Activated T-helper 1 cell treated with Interleukin-2 at 50 U/mL for 16 hours (primary cell): ENCODE measurements at places on chromosomes 6 and 20.

DNA sequence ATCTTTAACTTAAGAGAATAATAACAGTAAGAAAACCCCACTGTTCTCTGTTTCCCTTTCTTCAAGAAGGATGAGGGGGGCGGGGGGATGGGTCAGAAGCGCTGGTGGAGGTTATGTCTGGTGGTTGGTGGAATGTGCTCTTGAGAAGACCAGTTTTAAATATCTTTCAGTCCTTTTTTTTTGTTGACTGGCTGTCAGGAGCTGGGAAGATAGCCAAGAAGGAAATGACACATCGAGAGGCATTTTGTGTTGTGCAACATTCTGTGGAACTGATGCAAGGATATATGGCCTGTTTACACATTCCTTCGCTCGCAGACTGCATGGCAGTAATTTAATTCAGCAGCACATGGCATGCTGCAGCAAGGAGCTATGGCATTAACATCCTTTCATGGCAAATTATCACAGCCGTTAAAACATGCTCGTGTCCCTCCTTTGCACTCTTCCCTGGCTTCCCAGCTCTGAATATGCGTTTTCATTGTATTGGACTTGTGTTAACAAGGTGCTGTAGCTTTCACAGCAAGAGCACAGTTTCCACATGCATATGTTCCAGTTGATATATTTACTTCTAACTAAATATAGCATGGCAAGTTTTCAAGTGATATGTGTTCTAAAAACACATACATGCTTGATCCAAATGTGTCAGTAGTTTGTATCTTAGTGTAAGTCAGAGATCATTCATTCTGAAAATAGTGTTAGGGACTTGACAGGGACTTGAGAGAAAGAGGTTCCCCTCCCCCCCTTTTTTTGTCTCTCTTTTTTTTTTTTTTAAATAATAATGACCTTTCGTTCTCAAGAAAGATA, 68.2 kb upstream of the SUPT3H start:
- DNase-seq: no peak

DNA sequence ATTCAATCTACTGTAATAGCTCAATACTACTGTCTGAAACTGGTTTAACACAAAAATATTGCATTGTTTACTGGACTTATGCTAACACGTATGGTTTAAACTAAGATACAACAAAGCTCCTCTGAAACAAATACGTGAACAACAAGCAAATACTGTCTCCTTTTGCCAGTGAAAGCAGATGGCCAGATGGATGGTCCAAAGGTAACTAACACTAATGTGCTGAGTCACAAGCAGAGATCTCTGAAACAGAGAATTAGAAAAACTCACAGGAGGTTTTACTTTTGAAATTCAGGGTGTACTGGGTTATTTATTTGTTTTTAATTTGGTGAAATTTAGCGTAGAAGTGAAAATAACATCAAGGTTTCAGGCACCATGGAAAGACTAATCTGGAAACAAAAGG, 124.3 kb upstream of the SOX4 start:
- no peak for DNase-seq

DNA sequence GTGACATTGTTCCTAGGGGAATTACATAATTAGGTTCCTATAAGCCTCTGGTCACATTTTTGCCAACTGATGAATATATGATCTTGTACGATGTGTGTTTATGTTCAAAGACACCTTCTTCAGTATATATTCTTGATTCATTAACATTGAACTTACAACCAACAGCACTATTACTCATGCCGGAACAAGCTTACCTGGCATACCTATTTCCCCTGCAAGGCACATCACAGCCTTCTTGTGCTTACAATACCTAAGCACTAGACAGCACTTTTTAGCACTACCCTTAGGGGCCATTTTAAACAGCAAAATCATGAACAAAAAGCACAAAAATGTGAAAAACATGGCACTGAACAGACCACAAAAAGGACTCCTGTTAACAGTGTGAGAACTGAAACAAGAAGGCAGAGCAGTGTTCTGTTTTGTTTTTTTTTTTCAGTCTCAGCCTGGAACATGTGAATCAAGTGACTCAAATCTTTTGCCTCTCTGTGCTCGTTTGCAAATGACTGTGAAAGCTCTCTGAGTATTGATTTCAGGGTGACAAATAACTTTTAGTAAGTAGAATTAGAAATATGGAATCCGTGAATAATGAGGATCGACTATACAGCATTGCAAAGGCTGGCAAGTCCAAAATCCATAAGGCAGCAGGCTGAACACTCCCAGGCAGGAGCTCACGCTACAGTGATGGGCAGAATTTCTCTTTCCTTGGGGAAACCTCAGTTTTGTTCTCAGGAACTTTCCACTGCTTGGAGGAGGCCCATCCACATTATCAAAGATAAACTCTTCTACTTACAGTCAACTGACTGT, 102.3 kb upstream of the TSHZ2 start:
- DNase-seq: no peak

DNA sequence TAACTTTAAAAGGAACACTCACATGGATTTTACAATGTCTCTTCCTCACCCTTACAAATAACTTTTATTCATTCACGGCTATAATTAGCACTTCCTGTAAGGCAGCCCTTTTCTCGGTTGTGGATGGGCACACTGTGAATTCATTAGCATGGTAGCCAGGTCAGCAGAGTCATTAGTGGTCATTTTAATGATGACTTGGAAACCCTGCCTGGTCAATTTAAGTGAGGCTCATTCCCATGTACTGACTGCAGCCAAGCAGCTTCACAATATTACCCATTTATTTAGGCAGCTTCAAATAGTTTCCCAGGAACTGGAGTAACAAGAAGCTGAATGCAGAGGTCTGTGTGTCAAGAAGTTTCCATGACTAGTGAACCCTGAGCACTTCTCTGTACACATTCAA, 248.8 kb downstream of the KHDC1L start:
- DNase-seq: no peak

DNA sequence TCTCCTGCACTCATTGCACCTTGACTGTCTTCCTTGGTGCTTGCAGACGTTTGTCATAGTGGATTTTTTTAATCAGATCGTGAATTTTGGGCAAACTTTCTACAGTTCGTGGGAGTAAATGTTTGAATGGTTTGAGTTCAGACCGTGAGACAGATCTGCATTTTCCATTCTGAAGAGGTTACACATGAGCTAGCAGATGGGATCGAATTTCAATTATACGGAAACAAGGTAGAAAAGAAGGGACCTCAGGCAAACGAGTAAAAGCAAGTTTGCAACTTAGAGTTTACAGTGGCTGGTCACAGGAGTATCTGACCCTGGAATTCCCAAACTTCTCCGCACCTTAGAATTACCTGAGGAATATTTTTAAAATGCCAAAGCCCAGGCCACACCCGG, 17.2 kb upstream of the NCR2 start:
- no peak for DNase-seq

- DNase-seq: no peak
Measured at GRCh38 chr6:116396441-116396840, 25.7 kb downstream of the DSE start.

GRCh38 chr6:159045801-159046200, 1.0 kb upstream of the TAGAP start:
- DNase-seq: no peak

- DNase-seq: peak; percentile 44
Measured at GRCh38 chr6:32154514-32155161, 697 bp downstream of the PPT2 start.

DNA sequence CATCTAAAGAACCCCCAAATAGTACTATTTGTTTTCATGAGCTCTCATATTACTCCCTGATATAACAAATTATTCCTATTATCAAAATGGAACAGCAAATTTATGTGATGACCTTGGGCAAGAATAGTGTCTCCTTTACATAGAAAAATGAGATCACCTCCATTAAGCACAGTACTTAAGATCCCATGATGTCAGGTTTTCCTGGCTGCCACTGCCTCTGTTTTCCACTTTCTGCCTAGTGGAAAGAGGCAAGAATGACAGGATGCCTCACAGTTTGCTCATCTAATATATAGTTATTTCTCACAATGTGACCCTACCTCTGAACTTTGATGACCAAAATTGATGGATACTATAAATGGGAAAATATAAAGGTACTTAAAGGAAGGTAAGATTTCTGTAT, 260.1 kb upstream of the SGK1 start:
- no peak for DNase-seq

- no peak for DNase-seq
Measured at GRCh38 chr6:82211326-82211725, 36.2 kb downstream of the IBTK start.

- peak; percentile 43 for DNase-seq
Measured at GRCh38 chr6:159979136-159979874, 10.4 kb downstream of the IGF2R start.

DNA sequence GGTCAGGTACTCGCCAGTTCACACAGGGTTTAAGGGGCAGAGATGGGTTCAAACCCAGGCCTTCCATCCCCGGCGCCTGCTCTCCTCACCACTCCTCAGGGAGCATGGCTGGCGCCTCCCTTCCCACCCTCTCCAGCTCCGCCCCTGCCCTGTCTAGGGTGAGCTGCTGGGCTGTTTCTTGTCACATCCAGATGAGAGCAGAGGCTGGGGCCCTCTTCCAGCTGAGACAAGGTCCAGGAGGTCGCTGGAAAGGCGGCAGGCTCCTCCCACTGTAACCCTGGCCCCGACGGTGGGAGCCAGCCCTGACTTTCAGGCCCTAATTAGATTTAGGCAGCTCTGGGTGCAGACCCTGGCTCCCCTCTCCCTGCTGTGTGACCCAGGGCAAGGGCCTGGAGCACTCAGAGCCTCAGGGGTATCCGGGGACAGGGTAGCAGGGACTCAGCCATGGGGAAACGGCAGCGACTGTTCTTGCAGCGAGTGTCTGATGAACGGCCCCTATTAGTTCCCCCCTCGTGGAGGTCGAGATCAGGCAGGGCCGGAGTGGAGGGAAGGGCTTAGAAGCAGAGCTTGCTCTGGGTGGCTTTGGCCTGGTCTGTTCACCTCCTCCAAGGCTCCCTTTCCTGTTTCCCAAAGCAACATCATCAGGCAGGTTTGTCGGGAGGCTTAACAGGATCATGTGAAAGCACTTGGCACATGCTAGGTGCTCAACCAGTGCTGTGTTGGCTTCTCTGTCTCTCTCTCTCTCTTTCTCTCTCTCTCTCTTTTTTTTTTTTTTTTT, 33.4 kb downstream of the SNAI1 start:
- DNase-seq: no peak

DNA sequence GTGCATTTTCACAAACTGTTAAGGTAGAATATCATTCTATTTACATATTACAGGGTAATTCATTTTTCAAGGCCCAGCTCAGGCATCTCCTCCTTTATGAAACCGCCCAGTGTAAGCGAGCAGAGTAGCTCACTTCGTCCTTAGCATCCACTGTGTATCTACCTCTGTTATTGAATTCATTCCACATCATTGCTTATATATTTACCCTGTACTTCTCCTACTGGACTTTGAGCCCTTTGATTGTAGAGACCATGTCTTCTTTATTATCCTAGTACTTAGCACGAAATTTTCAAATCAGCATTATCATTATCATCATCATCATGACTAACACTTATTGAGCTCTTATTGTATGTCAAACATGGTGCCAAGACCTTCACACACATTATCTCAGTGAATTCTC, 76.7 kb downstream of the FRK start:
- DNase-seq: no peak

- DNase-seq: no peak
Measured at GRCh38 chr6:46220352-46221221, 49.8 kb upstream of the ENPP5 start.

- DNase-seq: no peak
Measured at GRCh38 chr6:139757784-139758183, 383.3 kb upstream of the CITED2 start.

GRCh38 chr6:170437719-170438401, 115.2 kb downstream of the PSMB1 start:
- no peak for DNase-seq

DNA sequence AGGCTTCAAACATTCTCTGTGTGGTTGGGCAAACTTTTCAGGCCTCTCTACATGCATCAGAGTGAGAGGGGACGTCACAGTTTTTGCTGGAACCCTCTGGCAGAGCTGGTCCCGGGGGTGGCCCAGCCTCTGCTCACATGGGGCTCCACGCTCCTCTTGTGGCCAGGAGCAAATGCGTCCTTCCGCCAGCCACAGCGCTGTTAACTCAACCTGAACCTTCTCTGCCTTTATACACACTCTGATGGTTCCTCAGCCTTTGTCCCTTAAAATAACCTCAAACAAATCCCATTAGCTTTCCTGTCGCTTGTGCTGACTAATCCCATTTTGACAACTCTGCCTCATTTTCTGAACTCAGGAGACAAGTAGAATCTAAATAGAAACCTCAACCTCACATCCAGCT, 39.4 kb upstream of the TGM6 start:
- no peak for DNase-seq

DNA sequence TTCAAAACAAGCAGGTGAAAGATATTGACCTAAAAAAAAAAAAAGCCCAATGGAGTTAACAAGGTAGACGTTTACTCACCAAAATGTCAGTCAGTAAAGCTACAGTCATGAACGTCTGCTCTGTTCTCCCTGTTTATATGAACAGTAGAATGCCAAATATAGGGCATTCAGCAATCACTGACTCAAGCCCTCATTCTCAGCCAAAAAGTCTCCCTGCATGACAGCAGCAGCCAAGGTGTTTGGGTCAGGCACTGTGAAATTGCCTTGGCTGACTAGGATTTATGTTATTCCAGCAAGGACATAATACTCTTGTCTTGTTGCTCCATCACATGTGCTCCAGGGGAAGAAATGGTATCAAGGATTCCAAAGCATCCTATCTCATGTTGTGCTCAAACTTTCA, 194.7 kb upstream of the RSPO3 start:
- DNase-seq: no peak

- DNase-seq: no peak
Measured at GRCh38 chr20:37796733-37797132, 102.9 kb downstream of the CTNNBL1 start.

- no peak for DNase-seq
Measured at GRCh38 chr6:143233554-143234285, 173.0 kb downstream of the AIG1 start.

DNA sequence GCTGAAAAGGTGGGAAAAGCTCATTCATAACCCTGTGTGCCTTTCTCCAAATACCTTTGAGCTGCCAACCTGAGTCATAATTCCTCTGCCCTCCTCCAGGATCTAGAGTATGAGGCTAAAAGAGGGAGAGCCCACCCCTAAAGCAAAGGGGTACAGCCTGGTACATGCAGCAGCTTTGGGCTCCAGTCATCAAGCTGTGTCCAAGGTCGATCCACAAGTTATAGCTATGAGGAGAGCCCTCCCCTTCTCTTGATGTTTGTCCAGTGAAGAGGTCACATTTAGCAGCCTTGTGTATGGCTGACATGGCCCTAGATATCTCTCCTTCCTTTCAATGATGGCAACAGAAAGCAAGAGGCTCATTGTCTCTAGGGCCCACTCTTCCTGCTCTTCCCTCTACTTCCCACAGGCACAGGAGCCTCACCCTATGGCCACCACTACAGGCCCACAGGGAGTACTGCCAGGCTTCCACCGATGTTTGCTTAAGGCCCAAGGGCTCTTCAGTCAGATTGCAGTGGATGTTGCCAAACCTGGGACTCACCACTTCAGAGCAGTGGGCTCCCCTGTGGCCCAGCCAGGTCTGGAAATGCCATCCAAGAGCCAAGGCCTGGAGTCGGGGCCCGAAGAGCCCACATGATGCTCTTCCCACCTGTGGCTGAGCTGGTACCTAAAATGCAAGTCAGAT, 176.8 kb downstream of the CD83 start:
- DNase-seq: no peak

GRCh38 chr6:15990179-15990578, 138.7 kb upstream of the MYLIP start:
- DNase-seq: no peak

GRCh38 chr20:58019027-58019849, 209.2 kb downstream of the ANKRD60 start:
- no peak for DNase-seq

GRCh38 chr20:297925-298775, 780 bp downstream of the ZCCHC3 start:
- DNase-seq: peak; percentile 22
